ENCODE measurements at places on chromosomes 4 and X. TPM values are rescaled to one million over a fixed set of nuclear protein-coding genes. Genes with fewer than 3 reads are reported as not detected.

The HSPA4L gene
- 1.6 TPM for polyA plus RNA-seq

The FRAS1 gene
- 8.3 TPM for polyA plus RNA-seq

The TEX13D gene
- polyA plus RNA-seq = not detected

DNA sequence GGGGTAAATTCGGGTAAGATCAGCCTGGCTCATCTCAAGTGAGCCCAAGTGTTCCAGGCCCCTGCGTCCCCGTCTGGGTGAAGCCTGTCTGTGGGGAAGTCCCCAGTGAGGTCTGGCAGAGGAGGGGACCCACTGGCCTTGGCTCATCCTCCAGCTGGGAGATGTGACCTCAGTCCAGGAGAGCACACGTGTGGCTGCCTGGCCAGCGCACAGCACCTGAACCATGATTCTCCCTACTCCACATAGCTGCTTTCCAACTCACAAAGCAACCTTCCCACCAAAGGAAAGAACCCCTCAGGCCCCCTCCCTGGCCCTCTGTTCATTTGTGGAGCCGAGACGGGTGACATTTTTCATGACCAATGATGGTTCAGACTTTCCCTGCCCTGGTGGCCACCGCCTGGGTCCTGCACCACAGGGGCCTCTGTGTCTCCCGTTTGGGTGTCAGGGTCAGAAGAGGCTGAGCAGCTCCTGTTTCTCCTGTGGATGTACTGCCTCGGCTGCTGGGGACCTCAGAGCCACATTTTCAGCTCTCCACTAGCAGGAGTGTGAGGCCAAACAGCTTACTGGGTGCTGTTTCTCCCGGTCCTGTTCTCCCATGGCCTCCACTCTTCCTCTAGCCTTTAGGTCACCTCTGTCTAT, 111.4 kb downstream of the CPZ start:
- H3K27ac ChIP-seq = no peak overlapping the region
- no peaks in the 10 kb centered on the region for H3K27me3 ChIP-seq
- no peak for DNase-seq
- no peak overlapping the region for H3K4me3 ChIP-seq
- no peaks in the 10 kb centered on the region for H3K4me1 ChIP-seq

The DCAF8L2 gene
- polyA plus RNA-seq = 0.33 TPM

DNA sequence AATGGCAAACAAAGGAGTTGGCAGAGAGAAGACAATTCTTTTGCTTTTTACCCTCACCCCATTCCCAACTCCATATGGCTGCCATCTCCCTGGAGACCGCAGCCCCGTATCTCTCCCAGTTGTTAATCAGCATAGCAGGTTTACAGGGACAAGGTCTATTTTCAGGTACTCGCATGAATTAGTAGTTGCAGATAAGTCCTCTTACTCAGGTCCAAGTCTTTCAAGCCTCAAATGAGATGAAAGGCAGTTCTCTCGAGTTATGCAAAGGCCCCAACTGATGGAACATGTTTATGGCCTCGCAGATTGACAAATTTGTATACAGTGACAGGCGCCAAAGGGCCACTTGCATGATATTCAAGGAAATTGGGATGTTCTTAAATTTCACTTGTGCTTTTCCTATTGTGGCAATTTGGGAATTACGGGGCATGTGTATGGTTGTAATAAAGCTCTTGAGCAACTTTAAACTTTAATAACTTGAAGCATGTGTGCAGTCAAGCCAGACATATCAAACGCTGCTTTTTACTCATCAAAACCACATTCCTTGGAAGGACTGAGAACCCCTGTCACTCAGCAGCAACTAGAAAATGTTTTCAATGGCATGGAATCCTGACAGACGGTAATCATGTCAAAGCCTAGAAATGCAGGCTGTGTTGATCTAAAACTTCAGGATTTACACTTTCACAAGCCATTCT, 45.1 kb downstream of the KDR start:
- no peaks in the 10 kb centered on the region for H3K36me3 ChIP-seq
- 0 out of 2 replicates have a peak, but pooled peaks cover 1% of the 10 kb centered on the region for H3K27me3 ChIP-seq
- H3K4me3 ChIP-seq = no peak overlapping the region

The ADGRG2 gene
- polyA plus RNA-seq = 0.23 TPM

The UGT2B11 gene
- polyA plus RNA-seq = not detected

The UCP1 gene
- not detected for polyA plus RNA-seq

The CTAG1A gene
- polyA plus RNA-seq = not detected

GRCh38 chr4:153095448-153096204, 108.6 kb upstream of the TRIM2 start:
- no peak overlapping the region for H3K4me3 ChIP-seq
- H3K36me3 ChIP-seq = no peaks in the 10 kb centered on the region
- H3K27ac ChIP-seq = no peak overlapping the region
- DNase-seq = no peak
- no peaks in the 10 kb centered on the region for H3K4me1 ChIP-seq
